ENCODE measurements at places on chromosomes 12 and 14.

DNA sequence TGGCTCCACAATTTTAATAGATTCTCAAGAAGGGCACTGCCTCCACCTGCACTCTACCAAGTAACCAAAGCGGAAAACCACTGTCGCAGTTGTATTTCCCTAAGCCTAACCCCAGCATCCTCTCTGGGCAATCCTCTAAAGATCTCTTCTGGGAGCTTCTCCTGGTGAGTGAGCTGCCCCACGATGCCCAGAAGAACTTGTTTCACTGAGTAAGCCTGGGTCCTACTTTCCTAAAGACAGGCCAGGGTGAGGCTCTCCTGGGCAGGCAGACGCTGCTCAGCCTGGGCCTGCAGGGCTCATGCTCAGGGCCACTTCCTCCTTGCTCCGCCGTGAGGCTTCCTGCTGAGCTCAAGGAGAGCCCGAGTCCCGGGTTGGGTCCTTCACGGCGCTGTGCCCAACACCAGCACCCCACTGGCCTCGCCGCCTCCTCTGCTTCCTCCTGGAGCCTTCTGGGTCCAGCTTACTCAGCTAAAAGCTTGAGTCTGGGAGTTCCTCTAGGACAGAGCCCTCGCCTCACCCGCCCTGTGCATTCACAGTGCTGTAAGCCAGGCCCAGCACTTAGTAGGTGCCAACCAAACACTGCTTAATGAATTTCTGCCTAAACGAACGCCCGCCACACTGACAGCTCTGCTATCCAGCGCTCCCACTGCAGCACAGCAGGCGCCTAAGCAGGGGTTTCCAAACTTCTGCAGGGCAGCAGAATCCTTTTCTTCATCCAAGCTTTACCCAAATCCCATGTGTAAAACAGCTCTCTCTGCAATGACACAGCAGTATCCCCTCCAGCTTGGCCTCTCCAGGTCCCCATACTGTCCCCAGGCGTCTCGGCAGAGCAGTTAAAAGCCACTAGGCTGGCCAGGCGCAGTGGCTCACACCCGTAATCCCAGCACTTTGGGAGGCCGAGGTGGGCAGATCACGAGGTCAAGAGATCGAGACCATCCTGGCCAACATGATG, 5.7 kb downstream of the RAB35 start:
- DNase-seq = peak; percentile 38

DNA sequence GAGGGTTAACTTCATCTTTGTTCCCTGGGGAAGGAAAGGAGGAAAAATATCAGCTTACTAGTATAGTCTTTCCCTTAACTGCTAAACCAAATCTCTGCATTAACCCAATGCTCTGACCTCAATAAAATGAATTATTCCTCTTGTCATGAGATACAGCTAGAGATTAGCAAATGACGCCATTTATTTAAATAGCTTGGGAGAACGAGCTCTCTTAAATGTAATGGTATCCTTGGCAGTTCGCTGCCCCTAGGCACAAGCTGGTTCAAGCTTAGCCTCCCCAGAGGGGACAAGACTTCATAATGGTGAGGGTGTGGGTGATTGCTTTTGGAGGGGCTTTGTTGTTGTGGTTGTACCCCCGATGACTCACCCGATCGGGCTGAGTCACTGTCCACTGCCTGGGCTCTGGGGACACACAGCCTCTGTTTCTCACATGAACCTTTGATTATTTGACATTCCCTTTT, 19.6 kb downstream of the FNTB start:
- no peak for DNase-seq

DNA sequence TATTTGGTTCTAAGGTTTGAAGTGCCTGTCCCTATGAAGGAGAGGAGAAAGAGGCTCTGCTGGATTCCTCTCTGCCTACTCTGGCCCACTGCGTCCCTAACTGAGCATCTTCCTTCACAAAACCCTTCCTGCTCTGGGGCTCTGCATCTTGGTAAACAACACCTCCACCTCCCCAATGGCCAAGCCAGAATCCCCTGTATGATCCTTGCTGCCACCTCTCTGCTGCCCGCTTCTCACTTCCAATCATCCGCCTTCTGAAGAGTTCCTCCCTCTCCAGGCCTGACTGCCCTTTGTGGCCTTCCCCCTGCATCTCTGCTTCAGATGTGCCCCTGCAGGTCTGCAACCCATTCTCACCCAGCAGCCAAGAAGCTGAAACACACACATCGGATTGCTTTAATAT, 110.6 kb upstream of the RPH3A start:
- DNase-seq = no peak

GRCh38 chr12:109572506-109572845, 828 bp downstream of the MMAB start:
- no peak for DNase-seq

DNA sequence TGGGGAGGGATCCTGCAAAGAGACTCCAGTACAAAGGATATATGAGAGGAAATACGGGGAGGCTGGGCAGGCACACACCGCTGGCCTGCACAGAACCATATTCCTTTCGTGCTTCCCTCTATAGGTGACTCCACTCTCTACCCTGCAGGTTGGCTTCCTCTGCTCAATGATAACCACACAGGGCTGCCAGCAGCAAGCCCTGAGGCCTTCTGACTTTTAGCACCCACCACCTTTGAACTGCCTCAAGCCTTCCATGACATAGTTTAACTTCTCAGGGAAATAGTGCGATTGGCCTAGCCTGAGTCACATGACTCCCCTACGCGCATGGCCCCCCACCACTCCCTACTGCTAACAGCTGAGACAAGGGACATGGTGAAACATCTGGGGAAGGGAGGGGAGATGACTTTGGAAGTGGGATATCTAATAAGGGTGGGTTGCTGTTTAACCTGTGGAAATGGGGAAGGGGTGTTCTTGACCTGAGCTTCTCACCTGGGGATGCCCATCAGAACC, 3.0 kb upstream of the FOXN3 start:
- no peak for DNase-seq

DNA sequence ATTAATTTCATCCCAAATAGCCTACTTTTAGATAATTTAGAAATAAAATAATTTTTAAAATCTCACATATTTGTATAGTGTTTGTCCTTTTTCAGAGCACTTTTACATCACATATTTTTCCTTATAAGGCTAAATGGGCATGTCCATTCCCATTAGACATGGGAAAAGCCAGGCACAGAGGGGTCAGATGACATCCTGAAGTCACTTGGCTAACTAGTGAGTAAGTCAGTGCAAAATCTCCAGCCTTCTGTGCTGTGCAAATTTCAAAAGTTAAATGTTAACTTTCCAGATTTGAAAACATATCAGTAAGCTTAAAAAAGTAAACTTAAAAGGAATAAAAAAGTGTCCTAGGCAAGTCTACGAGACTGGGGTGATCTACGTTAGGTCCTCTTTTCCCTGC, 117.4 kb downstream of the EMP1 start:
- DNase-seq = no peak

- DNase-seq = no peak
These were observed 117.5 kb upstream of the EVL start for GRCh38 chr14:99947695-99948094.
